Activated T-helper 1 cell treated with anti-CD3 and anti-CD28 coated beads, Interleukin-2, amount 50 U/mL, for 16 hours (primary cell): ENCODE measurements at places on chromosomes 11 and 22.
A peak's percentile ranks its signal among the peaks of the same experiment; 100 is the strongest.

- no peak for DNase-seq
Observed at GRCh38 chr22:45422237-45422983, 8.9 kb downstream of the RIBC2 start.

GRCh38 chr11:129933262-129933661 lies 37.9 kb upstream of the NFRKB start:
- no peak for DNase-seq

DNA sequence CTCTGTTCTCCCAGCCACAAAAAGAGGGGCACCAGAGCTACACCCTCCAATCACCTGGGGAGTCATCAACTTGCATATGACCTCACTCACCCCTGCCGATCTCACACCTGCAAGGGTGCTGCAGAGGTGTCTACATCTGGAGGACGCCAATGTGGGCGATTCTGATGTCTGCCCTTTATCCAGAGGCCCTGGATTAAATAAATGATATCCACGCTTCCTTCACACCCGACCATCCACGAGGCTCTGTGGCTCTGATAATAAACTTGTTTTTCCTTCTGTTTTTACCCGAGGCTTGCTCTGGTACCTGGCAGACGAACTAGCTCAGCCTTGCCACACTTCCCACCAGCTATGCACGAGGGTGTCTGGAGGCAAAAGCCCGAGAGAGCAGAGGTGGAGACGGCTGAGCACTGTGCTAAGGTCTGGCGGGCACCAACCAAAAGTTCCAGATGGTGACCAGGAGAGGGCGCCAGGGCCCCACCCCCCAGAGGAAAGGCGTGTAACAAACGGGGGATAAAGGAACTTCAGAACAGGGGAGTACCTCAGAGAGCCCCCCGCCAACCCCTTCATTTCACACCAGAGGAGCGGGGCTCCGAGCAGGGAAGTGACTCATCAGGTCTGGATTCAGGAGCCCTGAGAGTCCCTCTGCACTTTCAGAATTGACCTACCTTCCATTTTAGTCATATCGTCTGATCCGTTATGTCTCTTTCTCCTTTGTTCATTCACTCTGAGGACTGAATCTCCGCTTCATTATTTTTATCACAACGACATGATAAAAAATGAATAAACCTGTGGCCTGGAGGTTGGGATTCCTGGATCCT lies 13.5 kb downstream of the SCN3B start:
- peak; percentile 22 for DNase-seq

DNA sequence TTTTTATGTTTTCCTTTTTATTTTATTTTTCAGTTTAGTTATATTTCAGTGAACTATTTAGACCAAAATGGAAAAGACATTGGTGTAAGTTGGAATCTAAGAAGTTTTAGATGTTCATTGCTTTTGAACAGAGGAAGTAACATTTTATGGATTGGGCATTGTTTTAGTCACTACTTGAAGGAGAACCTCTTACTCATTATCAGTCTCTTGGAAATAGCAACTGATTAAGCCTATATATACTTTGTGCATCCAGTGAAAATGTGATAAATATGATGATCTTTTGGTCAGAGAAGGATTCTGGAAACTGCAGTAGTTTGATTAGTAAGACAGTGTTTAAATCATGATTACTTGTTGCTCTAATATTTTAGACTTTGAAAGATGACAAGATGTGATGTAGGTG lies 14.4 kb downstream of the ARHGEF12 start:
- no peak for DNase-seq

GRCh38 chr11:44229624-44230023 lies 80.3 kb downstream of the ALX4 start:
- no peak for DNase-seq

GRCh38 chr11:43582863-43583462 lies 97.6 kb upstream of the HSD17B12 start:
- no peak for DNase-seq

GRCh38 chr11:45182902-45183301 lies 36.5 kb downstream of the PRDM11 start:
- no peak for DNase-seq

DNA sequence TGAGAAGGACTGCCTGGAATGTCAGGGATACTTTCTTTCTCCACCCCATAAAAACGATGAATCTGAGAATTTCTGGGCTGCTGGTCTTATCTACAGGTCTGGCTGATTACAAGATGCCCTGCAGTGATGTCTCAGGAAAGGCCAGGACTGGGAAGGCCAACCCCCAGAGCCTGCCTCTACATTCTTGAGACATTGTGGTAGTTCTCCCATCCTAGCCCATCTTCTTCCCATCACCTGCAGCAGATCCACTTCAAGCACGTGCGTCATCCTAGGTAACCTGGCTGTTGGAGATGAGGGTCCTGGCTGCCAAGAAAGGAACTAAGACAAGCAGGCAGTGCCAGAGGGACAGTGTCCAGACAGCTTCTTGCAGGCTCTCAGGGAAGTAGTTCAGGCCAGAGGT lies 44.1 kb upstream of the E2F8 start:
- DNase-seq = no peak

GRCh38 chr11:75554258-75555022 lies 7.6 kb upstream of the SERPINH1 start:
- no peak for DNase-seq

DNA sequence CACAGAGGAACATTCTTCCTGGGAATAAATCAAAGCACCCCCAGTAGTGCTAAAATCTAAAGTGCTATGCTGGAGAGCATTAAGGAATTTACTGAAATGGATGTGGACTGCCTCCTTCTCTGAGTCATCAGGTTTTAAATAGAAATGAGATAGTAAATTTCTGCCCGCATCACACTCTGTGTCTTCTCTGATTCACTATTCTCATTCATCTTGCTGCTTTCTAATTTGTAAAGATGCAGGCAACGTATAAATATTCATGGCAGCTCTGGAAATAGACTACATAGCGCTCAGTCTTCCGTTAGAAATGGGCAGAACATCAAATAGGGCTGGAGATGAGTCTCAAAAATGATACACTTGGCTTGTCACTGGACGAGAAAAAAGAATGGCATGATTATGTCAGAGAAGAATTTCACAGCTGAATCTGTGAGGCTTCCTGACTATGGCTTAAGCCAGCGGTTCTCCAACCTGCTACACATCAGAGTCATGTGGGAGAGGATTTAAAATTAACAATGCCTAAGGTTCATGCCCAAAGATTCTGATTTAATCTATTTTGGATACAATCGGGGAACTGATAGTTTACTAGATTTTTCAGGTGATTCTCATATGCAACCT lies 178.2 kb downstream of the LRRC4C start:
- no peak for DNase-seq

GRCh38 chr11:111363985-111364384 lies 15.1 kb downstream of the POU2AF1 start:
- DNase-seq = no peak

- no peak for DNase-seq
Observed at GRCh38 chr11:126612671-126613070, 257.2 kb downstream of the ST3GAL4 start.

- no peak for DNase-seq
Observed at GRCh38 chr11:132361011-132361550, 990.7 kb downstream of the NTM start.

DNA sequence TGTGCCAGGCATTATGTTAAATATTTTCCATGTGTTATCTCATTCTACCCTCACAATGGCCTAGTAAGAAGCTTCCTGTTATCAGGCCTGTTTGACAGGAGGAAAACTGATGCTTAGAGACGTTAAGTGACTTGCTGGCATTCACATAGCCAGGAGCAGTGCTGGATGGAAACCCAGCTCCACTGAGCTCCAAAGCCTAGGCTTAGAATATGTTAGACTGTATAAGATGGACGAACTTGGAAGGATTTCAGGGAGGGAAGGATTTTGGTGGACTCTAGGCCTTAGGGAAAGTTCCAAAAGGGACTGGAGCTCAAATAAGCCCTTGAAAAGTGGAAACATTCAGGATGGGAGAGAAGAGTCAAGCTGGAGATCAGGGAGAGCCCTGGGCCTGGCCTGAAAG lies 2.1 kb downstream of the CD44 start:
- DNase-seq = no peak

DNA sequence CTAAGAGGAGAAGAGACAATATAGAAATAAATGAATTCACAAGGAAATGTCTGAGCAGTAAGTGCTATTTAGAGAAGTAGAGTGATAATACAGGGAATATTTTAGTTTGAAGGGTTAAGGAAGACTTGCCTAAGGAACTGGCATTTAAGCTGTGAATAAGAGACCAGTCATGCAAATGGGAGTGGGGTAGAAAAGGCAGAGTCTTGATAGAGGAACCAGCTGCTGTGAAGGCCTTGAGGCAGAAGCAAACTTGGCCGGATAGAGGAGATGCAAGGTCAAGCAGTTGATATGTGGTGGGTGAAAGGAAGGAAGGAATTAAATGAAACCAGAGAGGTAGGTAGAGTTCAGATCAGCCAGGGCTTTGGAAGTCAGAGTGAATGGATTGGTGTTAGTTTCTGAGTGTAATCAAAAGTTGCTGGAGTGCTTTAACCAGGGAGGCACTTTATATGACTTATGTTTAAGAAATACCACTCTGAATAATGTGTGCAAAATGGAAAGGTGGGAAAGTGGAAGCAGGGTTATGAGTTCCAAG lies 198.4 kb upstream of the SESN3 start:
- no peak for DNase-seq

- no peak for DNase-seq
Observed at GRCh38 chr11:65698205-65698604, 13.8 kb upstream of the KAT5 start.

- DNase-seq = peak; percentile 46
Observed at GRCh38 chr22:23178512-23179254, 1.6 kb upstream of the BCR start.

DNA sequence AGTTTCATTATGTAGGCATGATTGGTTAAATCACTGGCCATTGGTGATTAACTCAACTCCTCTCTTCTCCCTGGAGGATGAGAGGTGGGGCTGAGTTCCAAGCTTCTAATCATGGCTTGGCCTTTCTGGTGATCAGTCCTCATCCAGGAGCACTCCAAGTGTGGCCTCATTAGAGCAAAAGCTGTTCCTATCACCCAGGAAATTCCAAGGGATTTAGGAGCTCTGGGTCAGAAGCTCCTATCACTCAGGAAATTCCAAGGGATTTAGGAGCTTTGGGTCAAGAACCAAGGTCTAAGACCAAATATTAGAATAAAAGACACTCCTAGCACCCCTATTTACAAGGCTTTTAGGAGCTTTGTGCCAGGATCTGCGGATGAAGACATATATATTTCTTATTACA lies 168.0 kb upstream of the BDNF start:
- no peak for DNase-seq

DNA sequence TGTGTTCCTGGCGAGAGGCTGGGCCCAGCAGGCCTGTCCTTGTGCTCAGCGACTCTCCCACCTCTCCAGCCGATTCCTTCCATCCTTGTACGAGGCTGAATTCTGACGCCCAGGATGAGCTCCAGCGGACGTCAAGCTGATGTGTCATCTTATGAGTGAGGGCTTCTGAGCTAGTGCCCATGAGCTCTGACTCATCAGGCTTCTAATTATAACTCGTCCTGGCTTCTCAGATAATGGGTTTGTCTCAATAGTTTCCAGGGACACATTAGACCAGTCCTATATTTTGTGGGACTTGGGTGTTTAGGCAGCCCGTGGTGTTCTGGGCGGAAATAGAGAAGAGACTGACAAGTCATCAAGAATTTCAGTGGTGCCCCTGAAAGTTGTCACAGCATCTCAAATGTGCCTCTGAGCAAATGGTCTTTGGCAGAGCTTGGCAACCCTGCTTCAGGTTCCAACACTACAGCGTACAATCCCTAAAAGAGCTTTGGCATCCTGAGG lies 108.2 kb upstream of the CD44 start:
- DNase-seq = no peak

DNA sequence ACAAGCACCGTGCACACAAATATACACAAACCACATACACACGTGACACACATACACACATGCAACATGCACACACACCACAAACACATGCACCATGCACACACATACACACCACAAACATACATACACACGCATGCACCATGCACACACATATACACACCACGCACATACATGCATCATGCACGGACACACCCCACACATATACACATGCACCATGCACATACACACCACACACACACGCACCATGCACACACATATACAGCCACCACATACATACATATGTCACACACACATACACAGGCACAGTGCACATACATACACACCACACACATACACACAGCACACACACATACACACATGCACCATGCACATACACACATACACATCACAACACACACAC lies 12.7 kb upstream of the B4GALNT4 start:
- DNase-seq = no peak

DNA sequence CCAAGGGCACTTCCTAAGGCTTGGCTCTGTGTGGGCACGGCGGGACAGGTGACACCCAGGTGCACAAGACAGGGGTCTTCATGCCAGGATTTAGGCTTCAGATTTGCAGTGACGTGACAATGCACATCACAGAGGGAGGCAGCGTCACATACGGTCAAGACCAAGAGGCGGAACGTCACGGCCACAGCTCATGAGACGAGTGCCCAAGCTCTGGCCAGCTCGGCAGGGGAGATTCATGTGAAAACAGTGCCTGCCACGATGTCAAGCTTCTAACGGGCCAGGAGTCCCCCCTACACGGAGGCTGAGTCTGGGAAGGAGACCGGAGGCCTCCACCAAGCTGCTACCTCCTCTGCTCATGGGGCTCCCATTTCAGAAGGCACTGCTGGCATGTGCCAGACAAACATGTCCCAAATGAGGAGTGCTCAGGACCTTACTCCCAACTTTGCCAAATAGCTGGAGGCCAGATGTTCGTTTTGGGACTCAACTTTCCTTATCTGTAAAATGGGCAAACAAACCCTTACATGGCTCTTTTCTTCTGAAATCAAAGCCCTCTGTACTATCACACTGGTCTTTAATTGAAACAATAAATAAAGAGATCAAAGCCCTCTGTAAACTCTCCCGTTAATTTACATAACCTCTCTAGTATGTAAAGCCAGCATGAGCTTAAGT lies 16.6 kb downstream of the VPS37C start:
- DNase-seq = no peak

DNA sequence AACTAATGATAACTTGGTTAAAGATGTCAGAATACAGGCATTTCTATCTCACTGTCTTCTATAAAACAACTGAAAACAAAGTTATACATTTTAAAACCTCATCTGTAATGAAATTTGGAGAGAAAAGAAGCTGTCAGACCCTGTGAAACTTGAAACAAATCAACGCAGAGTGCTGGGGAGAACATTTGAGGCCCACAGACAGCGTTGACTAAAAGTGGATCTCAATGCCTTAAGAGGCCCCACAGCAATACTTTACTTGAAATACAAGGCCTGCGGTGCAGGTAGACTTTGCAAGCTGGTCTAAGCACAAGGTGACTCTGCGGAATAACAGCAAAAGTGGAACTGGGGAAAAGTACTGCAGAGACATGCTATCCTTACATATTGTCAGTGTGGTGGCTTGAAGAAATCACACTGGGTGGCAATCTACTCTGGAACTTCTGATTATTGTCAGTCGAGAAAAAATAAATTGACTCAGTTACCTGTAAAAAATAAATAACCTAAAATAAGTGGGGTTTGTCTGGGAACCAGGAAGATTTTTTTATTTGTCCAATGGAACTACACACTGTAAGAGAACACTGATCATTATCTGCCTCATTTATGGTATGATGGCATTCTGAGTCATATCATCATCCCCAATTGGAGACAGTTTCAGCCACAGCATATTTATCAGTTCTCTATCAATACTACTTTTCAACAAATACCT lies 138.9 kb downstream of the LUZP2 start:
- DNase-seq = no peak
